ENCODE measurements at places on chromosomes 11 and 22.

DNA sequence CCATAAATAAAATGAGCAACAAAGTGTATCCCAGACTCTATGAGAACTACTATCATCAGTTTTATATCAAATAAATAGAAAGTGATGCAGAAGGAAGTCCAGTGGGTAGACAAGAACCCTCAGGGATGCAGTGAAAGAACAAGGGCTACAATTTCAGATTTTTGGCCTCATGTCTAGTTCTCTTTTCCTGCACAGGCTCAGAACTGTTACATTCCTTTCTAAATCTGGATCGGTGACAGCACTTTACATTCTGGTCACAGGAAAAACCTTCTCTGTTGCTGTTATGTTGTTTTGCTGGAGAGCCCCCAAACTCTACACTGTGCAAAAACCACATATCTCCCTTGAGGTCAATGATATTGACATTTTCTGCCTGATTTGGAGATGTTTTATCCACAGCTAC is 108.8 kb upstream of the ANO5 start:
- DNase-seq, result no peak

DNA sequence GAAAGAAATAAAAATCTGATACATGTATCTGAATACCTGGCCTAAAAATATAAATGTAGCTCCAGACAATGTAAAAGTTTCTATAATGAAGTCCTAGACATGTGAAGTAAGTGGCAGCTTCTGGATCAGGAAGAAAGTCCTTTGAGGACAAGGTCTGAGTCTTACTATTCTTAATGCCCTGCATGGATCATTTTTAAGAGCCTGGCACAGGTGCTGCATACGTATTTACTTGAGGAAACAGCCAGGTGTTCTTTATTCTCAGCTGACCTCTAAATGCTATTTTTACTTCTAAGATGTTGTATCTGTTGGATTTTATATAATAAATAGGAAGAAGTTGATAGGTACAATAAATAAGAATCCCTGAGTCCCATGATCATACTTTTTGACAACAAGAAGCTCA is 750.0 kb upstream of the LUZP2 start:
- DNase-seq, result no peak

DNA sequence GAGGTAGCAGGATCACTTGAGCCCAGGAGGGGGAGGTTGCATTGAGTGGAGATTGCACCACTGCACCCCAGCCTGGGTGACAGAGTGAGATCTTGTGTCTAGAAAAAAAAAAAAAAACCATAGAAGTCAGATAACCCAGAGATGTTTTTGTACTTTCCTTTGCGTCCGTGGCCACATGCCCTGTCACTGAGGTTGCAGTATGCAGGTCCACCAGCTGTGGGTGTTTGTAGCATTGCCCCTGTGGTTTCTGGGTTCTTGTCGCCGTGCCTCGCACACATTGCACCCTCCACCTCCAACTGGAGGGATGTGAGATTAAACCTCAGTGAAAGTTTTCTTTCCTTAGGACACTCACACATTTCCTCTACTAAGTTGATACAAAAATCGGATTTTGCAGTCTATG is 70.3 kb downstream of the TNRC6B start:
- DNase-seq, result peak; percentile 25

GRCh38 chr11:35752115-35752514 is 89.5 kb downstream of the TRIM44 start:
- no peak for DNase-seq

GRCh38 chr11:126694065-126694625 is 306.4 kb downstream of the KIRREL3 start:
- DNase-seq, result no peak

DNA sequence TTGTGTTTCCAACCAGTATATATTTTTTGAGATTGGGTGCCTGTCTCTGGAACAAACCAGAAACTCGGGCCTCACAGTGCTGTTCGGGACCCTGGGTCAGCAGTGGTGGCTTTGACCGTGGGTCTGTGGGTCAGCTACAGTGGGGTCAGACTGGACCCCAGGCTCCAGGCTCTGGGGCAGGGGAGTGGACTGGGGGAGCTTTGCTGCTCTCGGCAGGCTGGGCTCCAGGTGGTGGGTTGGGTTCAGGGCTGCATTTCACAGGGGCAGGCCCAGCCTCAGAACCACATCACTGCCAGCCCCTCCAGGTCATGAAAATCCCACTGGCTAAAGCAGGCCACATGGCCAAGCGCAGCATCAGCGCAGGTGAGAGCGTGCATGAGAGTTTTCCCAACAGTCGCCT is 1279.3 kb downstream of the BRD1 start:
- DNase-seq, result no peak

GRCh38 chr11:109390752-109391151 is 31.2 kb upstream of the C11orf87 start:
- DNase-seq, result no peak

DNA sequence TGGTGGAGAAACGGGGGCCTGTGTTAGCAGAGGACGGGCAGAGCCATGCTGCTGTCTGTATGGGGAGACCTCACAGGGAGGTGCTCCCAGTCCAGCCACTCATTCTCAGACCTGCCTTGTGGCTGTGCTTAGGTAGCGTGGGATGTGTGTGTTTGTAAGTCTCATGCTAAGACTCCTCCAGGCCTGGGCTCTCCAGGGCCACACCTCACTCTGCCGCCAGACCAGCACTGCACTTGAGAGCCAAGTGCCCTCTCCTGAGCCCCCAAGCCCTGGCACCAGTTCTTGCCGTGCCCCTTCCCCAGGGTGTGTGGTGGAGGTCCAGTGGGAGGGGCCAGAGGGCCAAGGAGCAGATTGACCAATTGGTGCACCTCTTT is 108.8 kb downstream of the BCR start:
- DNase-seq, result no peak

DNA sequence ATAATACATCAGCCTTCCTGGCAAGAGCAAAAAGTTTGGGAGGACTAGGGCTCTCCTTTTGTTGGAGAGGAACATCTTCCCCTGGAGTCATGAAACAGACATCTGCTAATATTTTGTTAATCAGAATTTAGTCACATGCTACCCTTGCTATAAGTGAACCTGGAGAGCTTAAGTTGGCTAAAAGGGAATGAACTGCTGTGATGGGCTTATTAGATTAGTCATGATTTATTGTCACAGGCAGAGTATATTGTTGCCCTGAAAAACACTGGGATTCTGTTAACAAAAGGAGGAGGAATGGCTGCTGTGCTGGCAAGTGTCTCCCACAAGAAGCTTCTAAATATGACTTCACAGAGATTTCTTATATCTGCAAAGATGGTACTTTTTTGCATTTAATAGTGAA is 16.0 kb downstream of the TCP11L1 start:
- DNase-seq, result no peak

DNA sequence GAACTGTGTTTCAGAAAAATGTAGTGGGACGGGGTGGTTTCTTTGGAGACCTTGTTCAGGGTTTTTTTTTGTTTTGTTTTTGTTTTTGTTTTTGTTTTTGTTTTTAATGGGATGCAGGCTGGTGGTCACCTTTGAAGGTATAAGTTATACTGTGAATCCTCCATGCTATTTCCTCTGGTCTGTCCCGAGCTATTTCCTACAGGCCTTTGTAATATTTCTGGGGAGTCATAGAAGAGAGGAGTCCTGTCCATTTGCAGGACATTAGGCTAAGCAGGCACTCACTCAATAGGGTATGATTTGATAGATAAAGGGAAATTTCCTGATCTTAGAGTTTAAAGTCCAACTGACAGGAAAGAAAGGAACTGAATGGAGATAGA is 78.0 kb downstream of the TRAF6 start:
- DNase-seq, result no peak

DNA sequence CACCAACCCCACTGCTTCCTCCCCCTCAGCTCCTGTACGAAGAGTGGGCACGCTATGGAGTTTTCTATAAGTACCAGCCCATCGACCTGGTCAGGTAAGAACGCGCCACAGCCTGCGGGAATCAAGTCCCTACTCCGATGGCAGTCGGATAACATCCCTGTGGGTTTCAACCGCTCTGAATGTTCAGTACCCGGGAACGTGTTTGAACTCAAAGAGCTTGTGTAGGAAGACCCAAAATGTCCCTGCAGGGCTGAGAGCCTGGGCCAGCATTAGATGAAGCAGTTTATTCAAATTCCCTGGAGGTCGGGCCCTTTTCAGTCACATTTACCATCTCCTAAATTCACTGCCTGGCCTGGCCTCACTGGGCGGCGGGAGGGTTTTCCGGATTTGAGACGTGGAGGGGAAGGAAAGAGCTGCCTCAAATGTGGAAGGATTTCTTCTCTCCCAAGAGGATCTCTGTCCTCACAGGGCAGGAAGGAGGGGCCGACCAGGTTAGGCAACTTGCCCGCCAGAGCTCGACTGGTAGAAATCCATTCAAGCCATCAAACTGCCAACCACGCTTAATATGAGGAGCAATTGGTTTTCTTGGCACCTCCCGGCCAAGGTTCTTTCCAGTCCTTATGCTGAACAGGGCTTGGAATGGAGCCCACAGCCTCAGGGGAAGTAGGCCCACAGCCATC is 46.3 kb downstream of the ANO1 start:
- no peak for DNase-seq

DNA sequence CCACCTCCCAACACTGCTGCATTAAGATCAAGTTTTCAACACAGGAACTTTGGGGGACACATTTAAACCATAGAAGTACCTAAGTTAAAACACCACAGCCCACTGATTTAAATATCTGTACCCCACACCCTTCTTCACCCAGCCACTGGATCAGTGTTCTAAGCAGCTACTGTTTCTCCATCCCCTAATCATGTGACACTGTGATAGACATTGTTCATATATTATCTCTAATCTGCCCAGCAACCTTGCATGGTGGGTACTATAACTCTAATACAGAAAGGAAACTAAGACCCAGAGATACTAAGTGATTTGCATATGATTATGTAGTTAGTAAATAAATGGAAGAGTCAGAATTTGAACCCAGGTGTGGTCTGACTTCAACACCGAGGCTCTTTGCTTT is 70.5 kb upstream of the NNMT start:
- no peak for DNase-seq

DNA sequence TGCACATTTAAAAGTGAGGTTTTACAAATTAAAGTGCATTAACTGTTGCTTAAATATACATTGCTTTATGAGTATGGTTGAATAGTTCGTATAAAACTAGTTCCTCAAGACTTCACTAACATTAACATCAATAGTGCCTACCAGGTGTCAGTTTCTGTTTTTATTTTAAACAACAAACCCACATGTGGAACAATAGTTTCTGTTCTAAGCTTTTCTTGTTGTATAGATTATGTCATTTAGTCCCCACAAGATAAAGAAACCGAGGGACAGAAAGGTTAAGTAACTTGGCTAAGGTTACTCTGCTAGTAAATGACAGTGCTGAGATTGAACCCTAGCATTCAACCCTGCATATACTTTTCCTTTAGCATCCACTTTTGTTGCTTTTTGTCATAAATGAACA is 41.4 kb upstream of the ST14 start:
- no peak for DNase-seq

DNA sequence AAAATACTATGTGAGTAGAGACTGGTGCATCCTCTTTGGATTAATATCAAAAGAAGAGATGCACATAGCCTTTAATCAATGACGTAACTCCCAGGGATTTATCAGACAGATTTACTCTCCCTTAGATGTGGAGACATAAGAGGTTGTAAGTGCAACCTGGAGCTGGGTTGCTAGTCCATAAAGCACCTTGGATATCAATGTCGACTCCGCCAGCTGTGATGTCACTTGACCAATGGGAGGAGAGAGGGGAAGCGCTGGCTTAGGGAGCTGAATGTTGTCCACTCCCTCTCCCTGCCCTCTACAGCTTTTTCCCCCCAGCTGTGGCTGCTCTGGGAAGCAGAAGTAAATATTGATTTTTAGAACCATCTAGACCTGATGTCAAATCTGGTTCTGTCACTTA is 28.9 kb upstream of the TMEM86A start:
- no peak for DNase-seq

DNA sequence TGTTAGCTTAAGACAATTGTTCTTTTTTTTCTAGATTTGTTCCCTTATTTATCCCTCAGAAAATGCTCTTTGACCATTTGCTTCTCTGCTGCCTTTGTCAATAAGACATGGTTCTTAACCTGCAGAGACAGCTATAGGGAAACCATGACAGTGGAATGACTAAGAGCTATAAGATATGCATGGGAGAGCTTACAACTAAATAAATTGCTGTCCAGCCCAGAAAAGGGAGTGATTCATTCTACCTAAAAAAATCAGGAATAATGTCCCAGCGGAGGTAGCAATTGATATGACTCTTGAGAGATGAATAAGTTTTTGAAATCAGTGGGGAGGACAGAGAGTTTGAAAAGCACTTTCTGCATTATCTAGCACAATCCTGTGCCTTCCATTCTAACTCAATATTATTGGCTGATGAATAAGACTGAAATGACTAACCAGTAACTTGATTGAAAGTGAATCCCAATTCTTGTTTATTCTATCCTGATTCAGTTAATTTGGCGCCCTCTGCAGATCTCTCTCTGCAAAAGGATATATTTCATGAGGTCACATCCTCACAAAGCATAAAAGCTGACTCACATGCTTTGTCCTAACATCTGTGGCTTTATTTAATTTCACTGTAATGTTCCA is 680.5 kb upstream of the API5 start:
- no peak for DNase-seq

DNA sequence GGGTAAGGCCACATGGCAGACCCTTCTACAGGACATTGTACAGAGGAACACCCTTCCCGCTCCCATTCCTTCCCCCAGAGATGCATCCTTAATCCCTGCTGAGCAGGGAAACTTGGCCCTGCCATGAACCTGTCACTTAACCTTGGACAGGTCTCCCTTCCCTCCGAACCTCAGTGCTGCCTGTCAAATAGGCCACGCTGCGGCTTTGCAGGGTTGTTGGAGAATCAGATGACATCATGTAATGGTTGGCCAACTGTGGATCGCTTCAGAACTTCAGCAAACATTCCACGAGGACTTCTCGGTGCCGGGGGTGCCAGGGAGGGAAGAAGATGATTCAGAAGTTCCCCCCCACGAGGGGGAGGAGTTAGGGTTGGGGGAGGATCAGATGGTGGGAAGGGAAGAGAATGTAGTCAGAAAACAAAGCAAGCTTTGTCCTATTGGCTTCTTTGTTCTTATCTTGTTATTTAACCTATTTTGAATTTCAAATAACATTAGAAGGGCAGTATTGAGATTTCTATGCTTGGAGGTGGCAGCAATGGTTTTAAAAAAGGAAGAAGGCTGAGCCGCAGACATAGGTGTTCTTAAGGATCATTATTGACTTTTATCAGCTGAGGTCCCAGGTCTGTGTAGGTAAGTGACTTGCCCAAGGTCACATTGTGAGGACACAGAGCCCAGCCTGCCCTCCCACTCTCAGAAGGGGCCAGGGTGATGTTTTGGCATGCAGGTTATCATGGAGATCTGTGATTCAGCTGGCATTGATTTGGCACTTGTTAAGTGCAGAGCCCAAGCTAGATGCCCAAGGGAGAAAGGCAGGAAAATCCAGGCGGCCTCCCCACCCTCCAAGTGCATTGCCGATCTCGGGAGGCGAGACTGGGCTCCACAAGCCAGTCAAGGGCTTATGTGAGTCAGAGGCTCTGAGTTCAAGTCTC is 3.1 kb downstream of the CDC42EP1 start:
- no peak for DNase-seq

GRCh38 chr11:123719452-123719851 is 22.0 kb downstream of the ZNF202 start:
- DNase-seq, result no peak

Measured in activated CD4-positive, alpha-beta T cell treated with anti-CD3 and anti-CD28 coated beads for 1 hour (primary cell).